GDM1 (cell line): ENCODE measurements at places on chromosomes 12 and 14.

DNA sequence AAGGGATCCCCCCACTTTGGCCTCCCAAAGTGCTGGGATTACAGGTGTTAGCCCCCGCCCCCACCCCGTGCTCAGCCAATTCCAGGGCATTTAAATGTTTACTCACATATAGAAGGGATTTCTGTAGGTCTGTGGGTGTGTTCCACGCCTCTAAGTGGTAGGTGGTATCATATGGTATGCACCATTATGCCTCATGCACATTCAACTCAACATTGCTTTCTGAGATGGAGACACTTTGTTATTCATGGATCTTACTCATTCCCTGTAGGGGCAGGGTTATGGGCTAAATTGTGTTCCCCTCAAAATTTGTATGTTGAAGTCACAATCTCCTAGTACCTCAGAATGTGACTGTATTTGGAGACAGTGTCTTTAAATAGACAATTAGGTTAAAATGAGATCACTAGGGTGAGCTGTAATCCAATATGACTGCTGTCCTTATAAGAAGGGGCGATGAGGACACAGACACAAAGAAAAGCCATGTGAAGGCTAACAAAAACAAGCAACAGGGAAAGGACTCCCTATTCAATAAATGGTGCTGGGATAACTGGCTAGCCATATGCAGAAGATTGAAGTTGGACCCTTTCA is 200.6 kb downstream of the EFCAB11 start:
- DNase-seq, result no peak

DNA sequence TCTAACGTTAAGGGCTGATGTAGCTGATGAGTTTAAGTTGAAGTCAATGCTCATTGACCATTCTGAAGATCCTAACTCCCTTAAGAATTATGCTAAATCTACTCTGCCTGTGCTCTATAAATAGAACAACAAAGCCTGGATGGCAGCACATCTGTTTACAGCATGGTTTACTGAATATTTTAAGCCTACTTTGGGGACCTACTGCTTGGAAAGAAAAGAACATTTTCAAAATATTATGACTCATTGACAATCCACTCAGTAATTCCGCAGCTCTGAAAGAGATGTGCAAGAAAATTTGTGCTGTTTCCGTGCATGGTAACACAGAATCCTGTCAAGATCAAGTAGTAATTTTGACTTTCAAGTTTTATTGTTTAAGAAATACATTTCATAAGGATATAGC is 35.0 kb upstream of the NAV3 start:
- no peak for DNase-seq

GRCh38 chr14:69574263-69574953 is at the start of gene CCDC177:
Gene CCDC177 (minus strand): TSS chr14:69574871. CDS start chr14:69573622, 1,249 bp downstream.
- no peak for DNase-seq

DNA sequence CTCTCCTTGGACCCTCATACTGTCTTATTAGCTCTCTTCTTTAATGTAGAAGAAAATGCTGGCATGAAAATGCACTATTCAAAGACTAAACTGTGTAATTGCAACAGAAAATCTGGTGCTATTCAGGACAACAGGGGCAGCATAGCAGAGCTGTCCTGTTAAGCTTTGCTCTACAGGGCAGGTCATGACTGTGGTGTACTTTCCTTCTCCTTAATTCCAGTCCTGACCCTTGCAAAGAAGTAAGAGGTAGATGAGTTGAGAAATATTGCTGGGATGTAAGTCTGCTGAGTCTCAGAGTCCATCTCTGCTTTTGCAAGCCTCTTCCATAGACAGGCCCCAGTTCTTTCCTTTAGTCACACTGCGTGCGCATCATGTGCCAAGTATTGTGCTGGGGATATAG is 52.6 kb upstream of the STK38L start:
- DNase-seq, result no peak

DNA sequence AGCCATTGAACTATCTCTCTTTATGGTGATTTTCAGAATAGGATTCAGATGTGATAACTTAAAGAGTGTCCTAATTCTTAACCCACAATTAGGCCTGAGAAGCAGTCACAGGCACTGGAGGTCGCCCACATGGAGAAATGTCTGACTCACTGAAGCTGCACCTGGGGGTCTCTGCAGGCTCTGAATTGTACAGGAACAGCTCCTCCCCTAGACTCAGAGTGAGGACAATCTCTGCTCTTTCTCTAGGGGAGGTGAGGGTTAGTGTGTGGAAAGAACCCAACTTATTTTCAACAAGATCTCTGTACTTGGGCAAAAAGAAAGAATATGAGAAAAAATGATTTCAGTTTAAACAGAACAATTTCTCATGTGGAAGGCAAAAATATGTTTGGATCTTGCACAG is 1124.6 kb downstream of the TMEM121 start:
- DNase-seq, result no peak

DNA sequence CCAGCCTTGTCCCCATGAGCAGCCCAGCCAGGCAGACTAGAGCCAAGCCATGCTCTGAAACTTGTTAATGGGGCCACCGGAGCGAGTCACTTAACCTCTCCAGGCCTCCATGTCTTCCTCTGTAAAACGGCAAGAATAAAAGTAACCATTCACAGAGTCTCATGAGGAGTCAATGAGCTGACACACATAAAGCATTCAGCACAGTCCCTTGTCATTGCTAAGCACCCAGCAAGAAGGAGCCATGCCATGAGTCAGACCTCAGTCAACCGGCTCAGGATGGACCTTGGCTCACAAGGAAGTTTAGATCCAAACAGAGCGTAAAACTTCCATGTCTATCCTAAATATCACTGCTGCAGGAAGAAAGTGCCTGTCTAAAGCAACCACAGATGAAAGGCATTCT is 10.6 kb downstream of the FICD start:
- DNase-seq, result no peak

DNA sequence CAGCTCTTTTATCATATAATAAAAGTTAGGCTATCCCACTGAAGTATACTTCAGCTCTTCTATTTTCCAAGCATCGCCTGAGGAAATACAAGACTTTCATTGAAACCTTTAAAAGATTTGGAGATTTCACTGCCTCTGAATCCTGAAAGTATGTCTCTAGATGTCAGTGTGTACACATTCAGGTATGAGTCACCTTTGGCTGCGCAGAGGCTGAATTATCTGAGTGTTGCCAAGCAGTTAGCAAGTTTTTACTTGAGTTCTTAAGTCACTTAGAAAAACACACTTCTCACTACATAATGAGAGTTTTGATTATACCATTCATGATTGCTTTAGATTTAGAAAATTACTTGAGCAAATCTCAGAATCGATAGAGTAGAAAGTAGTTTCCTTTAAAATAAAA is 210.3 kb downstream of the TMTC2 start:
- no peak for DNase-seq
